T-helper 1 cell (primary cell): ENCODE measurements at places on chromosomes 4 and X.

DNA sequence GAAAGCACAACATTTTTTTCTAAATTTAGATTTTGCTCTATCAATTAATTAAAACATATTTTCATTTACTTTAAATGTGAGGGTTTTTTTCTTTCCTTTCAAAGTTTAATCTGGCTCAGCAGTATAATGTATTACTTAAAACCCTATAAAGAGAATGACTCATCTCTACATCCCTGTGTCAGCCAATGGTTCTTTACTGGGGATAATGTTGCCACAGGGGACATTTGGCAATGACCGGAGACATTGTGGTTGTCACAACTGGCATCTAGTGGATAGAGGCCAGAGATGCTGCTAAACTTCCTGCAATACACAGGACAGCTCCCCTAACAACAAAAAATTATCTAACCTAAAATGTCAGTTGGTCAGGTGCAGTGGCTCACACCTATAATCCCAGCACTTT lies 53.8 kb downstream of the SYNPO2 start:
- no peak for DNase-seq

DNA sequence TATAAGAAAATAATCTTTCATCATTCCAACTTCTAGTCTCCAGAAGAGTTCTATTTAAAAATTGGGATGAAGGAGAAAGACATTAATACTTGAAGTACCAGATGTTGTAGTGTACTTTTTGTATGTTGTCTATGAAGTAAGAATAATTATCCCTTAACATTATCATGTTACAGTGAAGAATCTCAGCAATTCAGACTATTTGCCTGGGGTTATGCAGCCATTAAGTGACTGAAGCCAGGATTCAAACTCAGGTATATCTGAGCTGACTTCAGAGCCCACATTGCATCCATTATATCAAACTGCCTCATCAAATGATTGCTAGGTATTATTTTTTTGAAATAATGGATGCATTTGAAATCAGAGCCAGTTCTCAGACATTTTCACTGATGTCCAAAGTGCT lies 76.1 kb upstream of the FHDC1 start:
- no peak for DNase-seq

DNA sequence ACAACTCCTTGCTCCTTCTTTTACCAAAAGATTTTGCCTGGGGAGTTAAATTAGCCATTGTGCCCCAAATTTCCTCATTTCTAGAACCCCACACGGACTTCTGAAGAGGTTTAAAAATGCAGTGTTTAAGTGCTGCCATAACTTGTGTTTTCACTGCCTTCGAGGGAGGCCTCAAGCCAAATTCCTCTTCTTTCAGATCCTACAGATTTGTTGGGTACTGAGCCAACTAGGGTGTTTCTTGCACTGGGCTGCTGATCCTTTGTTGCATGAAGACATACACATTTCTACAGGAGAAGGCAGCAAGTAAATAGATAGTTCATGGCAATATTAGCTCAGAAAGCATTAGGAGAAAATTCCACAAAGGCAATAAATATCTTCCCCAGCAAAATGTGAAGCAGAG lies 43.8 kb downstream of the GLRA2 start:
- no peak for DNase-seq

DNA sequence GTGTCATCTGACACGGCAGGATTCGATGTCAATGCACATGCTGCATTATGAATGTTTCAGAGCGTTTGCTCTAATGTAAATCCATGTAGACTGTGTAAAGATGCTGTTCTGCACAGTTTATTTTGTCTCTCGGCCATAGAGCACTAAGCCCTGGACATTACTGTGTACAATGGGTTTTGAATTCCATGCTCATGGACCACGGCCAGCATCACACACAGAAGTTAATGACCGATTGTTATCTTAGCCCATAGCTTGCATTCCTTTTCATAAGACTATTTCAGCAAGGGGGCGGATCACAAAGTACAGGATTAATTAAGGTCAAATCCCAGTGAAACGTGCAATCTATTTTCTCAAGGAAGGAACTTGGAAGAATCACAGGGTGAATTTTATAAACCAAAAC lies 286.1 kb upstream of the TENM3 start:
- DNase-seq = no peak

GRCh38 chr4:80387390-80388283 lies 52.1 kb downstream of the CFAP299 start:
- no peak for DNase-seq

DNA sequence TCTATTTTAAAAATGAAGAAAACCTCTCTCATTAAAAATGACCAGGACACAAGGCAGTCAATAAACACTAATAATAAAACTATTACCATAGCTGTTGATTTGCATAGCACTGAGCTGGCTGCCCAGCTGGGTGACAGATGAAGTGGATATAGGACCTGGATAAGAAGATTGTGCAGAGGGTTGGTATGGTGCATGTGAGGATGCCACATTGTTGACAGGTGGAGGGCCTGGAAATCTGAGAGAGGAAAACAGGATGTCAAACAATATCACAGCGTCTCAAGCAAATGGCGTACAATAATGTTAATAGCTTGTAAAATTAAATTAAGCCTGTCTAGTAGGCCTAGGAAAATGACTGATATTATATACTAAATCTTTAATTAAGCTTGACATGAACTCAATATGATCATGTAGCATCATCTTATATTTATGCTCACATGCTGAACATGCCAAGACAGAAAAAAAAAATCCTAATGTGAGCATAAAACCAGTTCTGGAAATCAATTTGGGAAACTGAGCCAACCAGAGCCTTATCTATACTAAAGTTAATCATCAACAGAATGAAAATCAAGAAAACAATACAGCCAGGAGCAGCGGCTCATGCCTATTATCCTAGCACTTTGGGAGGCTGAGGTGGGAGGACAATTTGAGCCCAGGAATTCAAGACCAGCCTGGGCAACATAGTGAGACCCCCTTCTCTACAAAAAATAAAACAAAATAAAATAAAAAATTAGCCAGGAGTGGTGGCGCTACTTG lies 18.6 kb downstream of the SEC24D start:
- no peak for DNase-seq

- DNase-seq = no peak
Measured at GRCh38 chr4:13097971-13098370, 386.2 kb downstream of the RAB28 start.

DNA sequence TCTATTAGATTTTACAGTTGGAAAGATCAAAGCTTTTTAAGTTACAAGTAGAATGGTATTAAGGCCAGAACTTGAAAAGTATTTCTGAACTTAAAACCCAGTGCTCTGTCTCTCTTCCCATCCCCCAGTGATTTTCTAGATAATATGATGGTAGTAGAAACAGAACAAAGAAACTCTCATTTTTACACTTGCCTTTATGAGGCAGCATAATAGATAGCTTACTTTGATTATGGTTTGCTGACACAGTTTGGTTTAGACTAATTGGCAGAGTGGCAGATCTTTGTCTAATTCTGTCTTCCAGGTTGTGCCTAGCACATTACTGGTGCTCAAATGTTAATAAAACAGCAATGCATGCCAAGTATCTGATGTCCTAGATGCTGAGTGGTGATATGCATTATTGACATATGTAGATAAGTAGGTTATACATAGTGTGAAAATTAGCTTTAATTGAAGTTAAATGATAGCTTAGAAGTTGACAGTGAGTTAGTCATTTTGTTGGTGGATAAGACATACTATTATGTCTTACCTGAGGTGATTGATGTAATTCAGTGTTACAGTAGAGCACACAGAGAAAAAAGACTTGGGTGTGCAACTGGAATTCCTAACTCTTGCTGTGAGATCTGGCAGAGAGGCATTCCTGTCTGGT lies 4.3 kb upstream of the RAPGEF2 start:
- no peak for DNase-seq

- no peak for DNase-seq
Measured at GRCh38 chr4:137998666-137999429, 243.3 kb downstream of the SLC7A11 start.

DNA sequence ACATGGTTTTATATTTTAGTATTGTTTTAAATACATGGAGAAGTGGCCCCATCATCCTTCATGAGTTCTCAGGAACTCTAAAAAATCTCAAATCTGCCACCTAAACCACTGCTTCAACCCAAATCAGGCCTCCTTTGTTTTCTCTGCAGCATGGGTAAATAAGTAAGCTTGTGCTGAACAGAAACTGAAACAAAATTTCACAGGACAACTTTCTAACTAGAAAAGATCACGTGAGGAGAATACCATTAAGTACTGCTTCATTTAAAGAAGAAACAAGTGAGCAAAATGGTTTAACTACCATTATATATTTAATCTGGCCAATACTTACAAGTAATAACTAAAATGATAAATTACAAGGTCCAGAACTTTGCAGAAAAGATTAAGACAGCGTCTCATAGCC lies 2.5 kb downstream of the ARAP2 start:
- DNase-seq = no peak

GRCh38 chr4:100913685-100914084 lies 395.9 kb upstream of the EMCN start:
- no peak for DNase-seq

DNA sequence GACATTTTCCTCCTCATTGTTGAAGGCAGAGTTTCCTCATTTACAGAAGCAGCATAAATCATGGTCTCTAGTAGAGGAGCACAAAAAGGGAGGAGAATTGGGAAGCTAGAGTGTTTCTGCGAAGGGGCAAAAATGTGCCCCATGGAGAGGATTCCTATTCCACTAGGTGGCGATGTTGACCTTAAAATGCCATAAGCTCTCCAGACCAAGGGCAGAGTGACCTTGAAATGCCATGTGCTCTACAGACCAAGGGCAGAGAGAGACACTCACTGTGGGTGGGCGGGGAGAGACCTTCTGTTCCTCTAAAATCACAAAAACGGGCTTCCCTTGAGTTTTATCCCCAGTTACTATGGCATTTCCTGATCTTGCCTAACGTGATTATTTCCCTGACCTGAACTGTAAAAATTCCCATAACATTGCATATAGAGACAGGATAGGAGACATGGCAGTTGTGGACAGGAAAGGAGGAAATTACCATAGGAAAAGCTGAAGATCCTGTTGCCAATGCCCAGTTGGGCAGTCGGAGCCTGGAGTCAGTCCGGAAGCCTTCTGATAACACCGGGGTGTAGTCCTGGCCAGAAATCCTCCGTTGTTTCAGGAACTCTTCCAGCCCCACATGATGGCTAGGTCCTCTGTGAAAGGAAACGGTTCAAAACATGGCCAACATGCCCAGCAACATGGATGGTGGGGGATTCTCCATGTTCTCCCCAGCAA lies 567.7 kb downstream of the MAGEB5 start:
- no peak for DNase-seq

DNA sequence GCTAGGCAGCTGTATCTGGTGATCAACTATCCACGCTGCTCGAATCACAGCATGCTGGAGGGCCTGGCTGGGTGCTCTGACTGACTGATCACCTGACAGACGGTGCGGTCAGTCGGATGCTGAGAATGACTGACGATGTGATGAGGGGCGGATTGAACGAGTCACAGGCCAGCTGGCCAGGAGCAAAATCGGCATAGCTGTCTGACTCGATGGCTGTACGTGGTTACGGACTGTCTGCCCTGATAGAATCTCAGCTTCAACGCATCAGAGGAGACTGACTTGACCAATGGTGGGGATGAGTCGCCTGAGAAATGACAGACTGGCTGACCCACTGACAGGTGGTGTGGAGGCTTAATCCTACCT lies 1.0 kb upstream of the SUV39H1 start:
- no peak for DNase-seq

- no peak for DNase-seq
Measured at GRCh38 chrX:34279866-34280560, 147.9 kb upstream of the FAM47A start.

- no peak for DNase-seq
Measured at GRCh38 chr4:165814256-165815020, 58.6 kb upstream of the TLL1 start.

- no peak for DNase-seq
Measured at GRCh38 chr4:2102045-2102883, 43.1 kb downstream of the NAT8L start.

- no peak for DNase-seq
Measured at GRCh38 chrX:2848871-2849301, 20.2 kb downstream of the GYG2 start.

- no peak for DNase-seq
Measured at GRCh38 chr4:122772311-122772710, 39.8 kb downstream of the BBS12 start.

- DNase-seq = no peak
Measured at GRCh38 chrX:119359618-119360382, 39.3 kb upstream of the SLC25A43 start.

DNA sequence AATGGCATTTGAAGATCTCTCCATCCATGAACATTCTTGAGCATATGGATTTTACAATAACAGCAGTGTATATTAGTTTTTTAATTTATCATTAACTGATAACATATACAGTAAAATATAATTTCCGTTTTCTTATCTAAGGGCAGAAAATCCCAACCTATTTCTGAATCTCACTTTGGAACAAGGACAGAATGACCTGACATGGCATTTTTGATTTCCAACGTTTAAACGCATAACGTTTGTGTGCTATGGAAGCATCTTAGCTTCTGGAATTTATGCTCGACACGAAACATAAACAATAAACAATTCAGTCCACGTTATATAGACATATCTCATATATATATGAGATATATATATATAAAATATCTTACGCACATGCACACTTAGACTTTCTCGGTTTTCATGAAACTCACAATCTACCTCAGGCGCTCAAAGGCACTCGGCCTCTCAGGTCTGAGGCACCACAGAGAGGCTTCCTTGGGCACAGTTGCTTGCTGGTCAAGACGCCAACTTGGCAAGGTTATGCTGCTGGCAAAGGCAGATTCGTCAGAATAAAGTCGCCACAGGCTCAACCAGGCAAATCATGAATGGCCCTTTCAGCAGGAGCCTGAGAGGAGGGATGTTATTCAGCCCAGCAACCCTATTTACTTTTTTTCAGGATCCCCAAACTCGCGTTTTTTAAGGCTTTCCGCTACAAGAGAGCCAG lies 1.0 kb upstream of the UGT8 start:
- no peak for DNase-seq

GRCh38 chr4:153218961-153219360 lies 14.7 kb downstream of the TRIM2 start:
- DNase-seq = no peak
